ENCODE measurements at places on chromosomes 11 and 22.
A peak's percentile ranks its signal among the peaks of the same experiment; 100 is the strongest.

DNA sequence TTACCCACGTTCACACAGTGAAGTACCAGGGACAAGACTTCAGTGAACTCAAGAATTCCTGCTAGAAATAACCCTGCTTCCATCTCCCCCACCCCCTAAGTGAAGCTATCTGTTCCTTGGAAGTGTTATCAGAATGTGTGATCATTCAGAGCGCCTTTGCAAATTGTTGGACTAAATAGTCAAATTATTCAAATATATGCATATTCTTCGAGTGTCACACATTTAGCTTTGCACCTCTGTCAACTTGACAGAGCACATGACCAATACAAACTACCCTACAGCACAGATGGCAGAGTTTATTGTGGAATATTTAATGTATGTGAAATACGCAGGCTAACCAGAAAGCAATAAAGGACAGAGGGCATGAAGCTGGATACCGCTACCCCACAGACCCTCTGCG is 2.6 kb upstream of the BDNF start:
- DNase-seq, result no peak

DNA sequence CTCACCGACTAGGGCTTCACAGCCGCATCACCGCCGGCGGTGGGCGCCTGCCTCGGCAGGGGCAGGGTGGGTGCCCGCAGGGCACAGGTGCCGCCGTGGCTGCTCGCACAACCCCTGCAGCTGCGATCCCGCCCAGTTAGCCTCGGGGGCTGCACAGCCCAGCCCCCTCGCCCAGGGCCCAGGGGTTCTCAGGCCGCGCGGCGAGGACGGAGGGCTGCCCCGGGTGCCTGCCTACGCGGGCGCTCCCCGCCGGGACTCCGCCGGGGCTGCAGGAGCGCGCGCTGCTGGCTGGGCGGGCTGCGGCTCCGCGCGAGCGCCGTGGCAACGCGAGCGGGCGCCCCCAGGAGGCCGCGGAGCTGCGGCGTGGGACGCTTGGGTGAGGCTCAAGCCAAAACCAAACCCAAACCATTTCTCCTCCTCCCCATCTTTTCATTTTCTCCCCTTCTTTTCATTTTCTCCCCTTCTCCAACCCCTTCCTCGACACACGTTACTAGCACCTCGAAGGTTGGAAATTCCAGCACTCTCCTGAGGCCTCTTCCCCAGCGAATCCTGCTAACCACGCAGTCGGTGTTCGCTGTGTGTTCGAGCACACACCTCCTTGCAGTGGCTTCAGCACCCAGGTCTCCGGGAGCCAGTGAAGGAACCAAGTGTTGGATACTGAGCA is at the start of gene MICAL3:
MICAL3 (minus strand) TSS at position 286 of the 664 bp plus-strand sequence. CDS start 117,749 bp downstream, outside the sequence.
- peak; percentile 10 for DNase-seq

GRCh38 chr11:57474017-57474802 is 13.9 kb downstream of the RTN4RL2 start:
- peak; percentile 20 for DNase-seq

DNA sequence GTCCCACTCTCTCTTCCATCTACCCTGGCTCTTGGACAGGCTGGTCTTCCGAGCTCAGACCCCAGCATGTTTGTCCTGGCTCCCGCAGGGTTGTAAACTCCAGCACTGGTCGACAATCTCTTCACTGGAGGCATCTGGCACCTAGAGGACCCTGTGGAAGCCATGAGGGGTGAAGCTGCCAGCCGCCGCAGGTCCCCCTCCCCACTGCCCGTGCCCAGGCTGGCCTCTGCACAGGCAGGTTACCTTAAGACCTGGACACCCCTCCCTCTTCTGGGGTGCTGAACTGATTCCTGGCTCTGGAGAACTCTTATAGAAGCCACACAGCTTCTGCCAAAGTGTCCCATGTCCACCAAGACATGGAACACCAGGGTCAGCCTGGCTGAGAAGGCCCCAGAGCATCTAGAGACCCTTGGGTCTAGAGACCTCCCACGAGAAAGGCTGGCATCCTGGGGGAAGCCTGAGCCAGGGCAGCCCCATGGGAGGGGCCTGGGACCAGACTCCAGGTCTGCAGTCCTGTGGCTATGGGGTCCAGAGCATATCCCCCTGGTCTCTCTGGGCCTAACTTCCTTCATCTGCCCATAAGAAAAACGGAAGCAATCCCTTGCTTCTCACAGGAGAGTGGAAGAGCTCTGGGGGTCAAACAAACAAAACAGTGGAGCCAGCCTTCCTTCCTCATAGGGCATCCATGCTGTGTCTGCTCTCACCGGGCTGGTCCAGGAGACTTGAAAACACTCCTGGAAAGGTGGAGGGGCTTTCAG is 30.6 kb downstream of the LMO1 start:
- no peak for DNase-seq

DNA sequence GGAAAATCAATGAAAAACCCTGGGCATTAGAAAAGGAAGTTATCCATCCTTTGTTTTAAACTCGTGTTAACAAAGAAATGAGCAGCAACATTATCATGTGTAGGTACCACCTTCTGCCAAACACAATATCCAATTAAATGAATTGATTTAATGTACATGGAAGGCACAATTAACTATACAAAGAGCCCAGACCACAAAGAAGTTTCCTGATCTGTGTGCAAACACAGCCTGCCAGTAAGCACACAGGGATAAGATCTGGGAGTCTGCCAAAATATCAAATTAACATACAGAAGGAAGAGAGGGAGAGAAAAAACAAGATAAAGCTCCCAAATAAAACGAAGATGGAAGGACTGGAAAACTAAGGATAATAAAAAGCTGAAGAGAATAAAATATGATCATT is 54.1 kb upstream of the SLC25A1 start:
- no peak for DNase-seq

DNA sequence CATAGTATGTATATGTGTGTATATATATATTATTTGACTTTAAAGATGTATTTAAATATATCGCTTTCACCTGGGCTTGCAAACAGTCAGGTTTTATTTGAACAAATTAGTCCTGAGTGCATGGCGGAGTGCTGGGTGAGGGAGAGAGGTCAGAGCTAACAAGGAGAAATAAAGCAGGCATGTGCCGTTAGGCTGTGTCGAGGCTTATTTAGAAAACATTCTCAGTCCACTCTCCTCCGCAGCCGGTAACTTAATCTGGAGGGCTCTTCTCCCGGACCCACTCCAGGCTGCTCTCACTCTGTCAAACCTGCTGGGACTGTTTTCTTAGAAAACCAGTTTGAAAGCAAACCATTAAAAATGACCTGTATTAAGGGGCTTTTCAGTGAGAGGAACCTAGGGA is 455.9 kb downstream of the MN1 start:
- DNase-seq, result no peak

- DNase-seq, result no peak
Measured at GRCh38 chr11:114609429-114609828, 13.8 kb upstream of the NXPE4 start.

- DNase-seq, result no peak
Measured at GRCh38 chr11:69936771-69937170, 117.6 kb upstream of the FGF3 start.

GRCh38 chr22:31036671-31037550 is 44.2 kb upstream of the SMTN start:
- DNase-seq, result no peak

DNA sequence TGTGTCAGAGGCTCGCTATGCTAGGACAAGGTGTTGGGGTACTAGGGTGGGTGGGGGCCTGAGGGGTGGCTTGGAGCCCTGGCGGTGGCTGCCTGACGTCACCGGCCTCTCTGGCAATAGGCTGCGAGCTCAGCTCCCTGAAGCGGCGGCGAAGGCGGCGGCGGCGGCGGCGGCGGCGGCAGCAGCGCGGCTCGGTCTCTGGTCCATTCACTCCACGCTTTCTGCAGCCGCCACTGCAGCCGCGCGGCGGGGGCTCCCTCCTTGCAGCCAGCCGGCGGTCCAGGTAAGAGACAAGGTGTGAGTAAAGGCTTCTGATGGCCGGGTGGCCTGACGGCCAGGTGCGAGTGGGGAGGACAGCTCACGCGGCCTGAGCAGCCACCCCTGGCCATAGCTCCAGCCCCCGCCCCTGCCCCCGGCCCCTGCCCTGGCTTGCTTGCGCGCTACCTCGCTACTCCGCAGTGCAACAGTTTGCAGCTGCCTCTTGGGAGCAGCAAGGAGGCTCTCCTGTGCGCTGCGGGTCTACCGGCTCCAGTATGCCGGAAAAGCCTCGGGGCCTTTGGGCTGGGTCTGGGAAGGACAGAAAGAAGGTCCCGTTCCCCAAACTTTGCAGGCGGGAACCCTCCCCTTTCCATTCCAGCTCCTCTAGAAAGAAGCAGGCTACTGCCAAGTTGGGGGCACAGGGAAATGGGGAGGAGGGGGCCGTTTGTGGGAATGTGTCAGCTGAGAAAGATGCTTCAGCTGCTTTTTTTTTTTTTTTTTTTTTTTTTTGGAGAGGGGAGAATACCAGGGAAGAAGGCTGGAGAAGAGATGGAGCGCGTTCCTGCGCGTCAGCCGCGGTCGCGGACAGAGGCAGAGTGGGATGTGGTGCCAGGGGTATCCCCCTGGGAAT is at the start of gene C11orf87:
C11orf87 (plus strand) TSS at position 210 of the 889 bp plus-strand sequence. CDS start 1,444 bp downstream, outside the sequence.
- no peak for DNase-seq

GRCh38 chr22:32018056-32018455 is 25.0 kb upstream of the SLC5A1 start:
- no peak for DNase-seq

DNA sequence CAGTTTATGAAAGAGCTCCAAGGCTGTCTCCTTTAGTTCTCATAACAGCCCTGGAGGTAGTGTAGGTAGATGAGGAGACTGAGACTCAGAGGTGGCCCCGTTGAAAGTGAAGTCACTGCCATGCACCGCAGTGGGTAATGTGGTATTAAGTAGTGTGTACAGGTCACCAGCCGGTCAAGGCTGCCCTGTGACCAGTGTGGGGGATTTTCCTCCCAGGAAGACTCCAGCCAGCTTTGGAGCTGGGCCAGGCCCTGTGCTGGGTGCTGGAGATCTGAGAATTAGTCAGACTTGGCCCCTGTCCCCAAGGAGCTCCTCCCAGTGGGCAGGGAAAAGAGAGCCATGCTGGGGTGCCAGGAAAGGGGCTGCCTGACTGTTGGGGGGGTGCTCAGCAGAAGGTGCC is 5.3 kb downstream of the OMP start:
- no peak for DNase-seq

GRCh38 chr11:38543986-38544385 is 1946.0 kb upstream of the RAG2 start:
- DNase-seq, result no peak

GRCh38 chr11:118659314-118659952 is 20.0 kb downstream of the TREH start:
- peak; percentile 67 for DNase-seq

DNA sequence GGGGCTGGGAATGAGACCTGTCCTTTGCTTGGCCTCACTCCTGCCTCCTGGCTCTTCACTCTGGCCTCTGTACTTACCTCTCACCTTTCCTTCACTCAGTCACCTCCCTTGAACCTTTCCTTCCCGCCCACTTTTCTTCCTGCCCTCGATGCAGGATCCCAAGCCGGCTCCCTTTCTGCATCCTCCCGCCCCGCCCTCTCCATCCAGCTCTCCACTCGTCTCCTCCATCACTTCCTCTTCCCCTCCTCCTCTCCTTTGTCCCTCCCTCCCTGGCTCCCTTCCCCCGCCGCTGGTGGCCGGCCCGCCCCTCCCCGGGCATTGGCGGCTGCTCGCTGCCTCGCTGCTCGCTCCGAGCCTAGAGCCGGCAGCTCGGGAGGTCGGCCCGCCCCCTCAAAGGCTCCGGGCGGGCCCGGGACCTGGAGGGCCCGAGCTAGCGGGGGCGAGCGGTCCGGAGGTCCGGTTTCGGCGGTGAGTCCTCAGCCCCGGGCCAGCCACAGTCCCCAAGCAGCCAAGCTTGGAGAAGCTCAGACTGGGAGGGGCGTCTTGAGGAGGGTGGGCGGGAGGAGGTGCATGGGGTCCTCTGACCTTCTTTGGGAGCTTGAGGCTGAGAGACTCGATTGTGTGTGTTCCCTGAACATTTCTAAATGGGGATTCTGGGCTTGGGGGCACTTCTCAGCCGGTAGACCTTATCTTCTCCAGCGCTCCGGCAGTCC is 13.8 kb downstream of the PHLDB1 start:
- no peak for DNase-seq

DNA sequence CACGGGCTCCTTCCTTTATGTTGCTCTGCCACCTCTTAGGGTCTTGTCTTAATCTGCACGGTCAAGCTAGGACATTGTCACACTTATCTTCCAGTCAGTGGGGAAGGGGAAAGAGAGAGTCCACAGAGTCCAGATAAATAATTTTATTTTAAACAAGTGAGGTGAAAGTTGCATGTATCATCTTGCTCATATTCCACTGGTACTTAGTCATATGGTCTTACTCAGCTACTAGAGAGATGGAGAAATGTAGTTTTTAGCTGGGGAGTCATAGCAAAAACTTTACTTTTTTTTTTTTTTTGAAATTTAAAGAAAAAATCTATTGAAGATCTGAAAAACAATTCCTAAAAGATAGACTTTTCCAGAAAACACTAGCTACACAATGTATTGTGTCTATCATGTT is 29.0 kb downstream of the PDE3B start:
- DNase-seq, result no peak

- no peak for DNase-seq
Measured at GRCh38 chr11:77467233-77467632, 6.7 kb downstream of the PAK1 start.

GRCh38 chr11:135002236-135002635 is 590.2 kb upstream of the B3GAT1 start:
- no peak for DNase-seq

GRCh38 chr11:109970516-109971183 is 122.5 kb upstream of the ZC3H12C start:
- DNase-seq, result no peak

DNA sequence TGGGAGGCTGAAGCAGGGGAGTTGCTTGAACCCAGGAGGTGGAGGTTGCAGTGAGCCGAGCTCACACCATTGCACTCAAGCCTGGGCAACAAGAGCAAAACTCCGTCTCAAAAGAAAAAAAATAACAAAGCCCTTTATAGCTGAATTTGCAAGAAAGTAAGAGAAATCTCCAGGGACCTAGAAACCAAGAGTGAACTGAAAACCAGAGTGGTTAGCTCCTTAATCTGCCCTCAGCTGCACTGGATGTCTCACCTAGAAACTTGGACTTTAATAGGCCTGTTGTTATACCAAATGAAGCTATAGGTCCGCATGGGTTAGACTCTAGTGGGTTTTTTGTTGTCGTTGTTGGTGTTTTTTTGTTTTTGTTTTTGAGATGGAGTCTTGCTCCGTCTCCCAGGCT is 4.1 kb downstream of the NEU3 start:
- no peak for DNase-seq

GRCh38 chr22:36297568-36297967 is 44.6 kb downstream of the APOL1 start:
- DNase-seq, result no peak

GRCh38 chr11:132036746-132037466 is 666.5 kb downstream of the NTM start:
- no peak for DNase-seq

DNA sequence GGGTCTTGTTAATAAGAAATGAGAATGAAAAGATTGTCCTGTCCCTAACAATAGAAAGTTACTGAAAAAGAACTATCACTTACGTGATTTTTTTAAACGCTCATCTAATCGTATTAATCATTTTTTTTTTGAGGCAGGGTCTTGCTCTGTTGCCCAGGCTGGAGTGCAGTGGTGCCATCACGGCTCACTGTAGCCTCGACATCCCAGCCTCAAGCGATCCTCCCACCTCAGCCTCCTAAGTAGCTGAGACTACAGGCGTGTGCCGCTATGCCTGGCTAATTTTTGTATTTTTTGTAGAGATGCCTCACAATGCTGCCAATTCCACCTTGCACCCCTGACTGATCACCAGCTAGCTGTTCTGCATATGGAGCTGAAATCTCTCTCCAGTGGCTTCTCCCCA is 15.7 kb downstream of the PDGFB start:
- DNase-seq, result no peak

- no peak for DNase-seq
Measured at GRCh38 chr22:17824457-17824856, 50.2 kb upstream of the BID start.

- no peak for DNase-seq
Measured at GRCh38 chr11:128551611-128552335, 35.6 kb downstream of the ETS1 start.
